ENCODE measurements at places on chromosomes 12 and 14. TPM values are rescaled to one million over a fixed set of nuclear protein-coding genes. Genes with fewer than 3 reads are reported as not detected.

- no peak for DNase-seq
Observed at GRCh38 chr14:38389681-38390080, 133.8 kb upstream of the CLEC14A start.

GRCh38 chr12:93379981-93380361, 2.2 kb downstream of the NUDT4 start:
- DNase-seq: no peak

DNA sequence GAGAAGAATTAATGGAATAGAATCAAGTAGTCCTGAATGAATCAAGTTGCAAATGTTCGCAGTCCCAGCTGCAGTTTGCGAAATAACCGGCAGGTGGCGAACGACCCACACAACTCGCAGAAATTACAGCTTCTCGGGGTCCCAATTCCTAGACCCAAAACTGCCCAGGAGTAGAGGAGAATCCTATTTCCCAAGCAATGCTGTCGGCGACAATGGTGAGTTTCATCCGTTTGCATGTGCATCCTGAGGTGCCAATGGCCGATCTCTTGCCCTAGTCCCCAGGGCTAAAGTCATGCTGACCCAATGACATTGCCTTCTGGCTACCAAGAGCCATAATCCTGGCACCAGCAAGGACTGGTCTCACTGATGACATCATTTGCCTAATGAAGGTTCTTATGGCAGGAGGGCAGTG, 8.5 kb upstream of the ASCL1 start:
- no peak for DNase-seq

DNA sequence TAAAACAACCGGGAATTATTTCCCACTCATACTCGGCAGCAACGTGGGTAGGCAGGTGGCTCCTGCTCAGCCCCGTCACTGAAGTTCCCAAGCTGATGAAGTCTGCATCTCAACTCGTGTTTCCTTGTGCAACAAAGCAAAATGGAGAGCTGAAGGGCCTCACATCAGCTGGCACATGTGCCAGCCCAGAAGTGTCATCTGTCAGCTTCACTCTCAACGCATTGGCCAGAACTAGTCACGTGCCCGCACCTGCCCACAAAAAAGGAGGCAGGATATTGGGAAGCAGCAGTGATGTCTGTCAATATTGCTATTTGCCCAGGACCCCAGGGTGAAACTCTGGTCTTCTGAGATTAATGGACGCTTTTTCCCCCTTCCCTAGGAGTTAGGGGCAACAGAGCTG, 344.0 kb downstream of the BCL11B start:
- DNase-seq: no peak

- peak; percentile 60 for DNase-seq
Observed at GRCh38 chr14:89417465-89418225, 612 bp upstream of the FOXN3 start.

The INHBC gene
- total RNA-seq: not detected

The RNF212B gene
- total RNA-seq: not detected

The KRT6B gene
- not detected for total RNA-seq

The KRT85 gene
- not detected for total RNA-seq

DNA sequence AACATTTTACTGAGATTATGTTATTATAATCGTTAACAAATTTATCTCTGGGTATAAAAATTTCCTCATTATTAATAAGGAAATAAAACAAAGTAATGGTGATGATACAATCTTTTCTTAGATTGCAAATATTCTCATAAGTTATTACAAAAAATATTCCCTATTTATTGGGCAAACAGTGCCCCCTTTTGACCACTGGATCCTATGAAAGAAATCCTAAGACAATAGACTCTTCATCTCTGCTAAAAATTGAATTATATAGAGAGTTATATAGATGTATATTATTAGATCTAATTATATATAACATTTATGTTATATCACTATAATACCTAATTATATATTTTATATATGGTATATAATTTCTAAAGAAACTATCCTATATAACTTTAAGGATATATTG, 94.2 kb upstream of the FGD4 start:
- DNase-seq: no peak

- DNase-seq: no peak
Observed at GRCh38 chr14:84482256-84483071, 1047.5 kb upstream of the FLRT2 start.

The PLEKHG7 gene
- total RNA-seq: 1.5 TPM

DNA sequence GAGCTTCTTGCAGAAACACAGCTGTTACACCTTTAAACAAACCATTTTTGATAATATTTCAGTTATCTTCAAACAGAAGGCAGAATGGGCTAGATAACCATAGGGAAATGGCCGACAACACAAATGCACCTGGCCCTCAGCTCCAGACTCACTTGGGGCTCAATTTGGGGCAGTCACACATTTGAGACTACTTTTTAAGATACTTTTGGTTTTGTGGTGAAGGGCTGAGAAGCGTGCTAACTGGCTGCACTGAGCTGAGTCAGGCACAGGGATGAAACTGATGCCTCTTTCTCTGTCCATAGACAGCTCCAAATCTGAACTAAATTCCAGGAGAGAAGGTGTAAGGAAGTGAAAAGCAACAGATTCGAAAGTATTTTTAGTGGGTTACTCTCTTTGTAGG, 18.5 kb upstream of the GRIP1 start:
- no peak for DNase-seq

GRCh38 chr12:43444940-43445564, 107.0 kb downstream of the ADAMTS20 start:
- no peak for DNase-seq

The CLEC9A gene
- not detected for total RNA-seq

- no peak for DNase-seq
Observed at GRCh38 chr14:50040401-50040775, 76.0 kb downstream of the VCPKMT start.

DNA sequence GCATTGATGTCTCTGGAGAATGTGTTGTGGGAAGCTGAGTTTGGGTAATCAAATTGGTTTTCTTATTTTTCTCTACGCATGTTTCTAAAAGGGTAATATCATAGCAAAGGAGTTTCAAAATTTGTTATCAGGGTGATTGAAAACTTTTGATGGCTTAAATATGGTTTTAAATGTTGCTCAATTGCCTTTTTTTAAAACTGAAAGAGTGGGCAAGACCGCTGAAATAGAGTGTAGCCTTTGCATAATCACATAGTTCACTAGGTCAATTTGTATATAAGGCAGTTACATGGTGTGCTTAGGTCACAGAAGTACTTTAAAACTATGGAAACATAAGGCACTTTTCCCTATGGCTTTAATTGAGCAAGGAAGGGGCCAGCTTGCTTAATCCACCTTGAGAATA, 167.4 kb downstream of the SNAPC1 start:
- DNase-seq: no peak

DNA sequence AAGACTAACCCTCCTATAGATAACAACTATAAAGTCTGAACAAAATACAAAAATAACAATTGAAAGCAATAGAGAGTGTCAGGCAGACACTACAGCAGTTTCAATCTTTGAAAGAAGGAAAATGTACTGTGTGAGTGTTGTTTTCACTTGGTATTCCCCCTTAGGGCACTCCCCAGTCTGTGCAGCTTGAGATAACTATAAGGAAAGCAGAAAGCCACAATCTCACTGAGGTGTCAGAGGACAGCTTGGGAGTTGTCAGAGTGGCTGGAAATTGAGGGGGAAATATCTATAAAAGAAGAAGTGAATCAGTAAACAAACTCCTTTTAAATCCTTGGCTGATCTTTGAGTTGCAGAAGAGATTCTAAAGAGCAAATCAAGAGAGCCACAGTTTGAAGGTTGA, 364.8 kb downstream of the NELL2 start:
- DNase-seq: no peak

DNA sequence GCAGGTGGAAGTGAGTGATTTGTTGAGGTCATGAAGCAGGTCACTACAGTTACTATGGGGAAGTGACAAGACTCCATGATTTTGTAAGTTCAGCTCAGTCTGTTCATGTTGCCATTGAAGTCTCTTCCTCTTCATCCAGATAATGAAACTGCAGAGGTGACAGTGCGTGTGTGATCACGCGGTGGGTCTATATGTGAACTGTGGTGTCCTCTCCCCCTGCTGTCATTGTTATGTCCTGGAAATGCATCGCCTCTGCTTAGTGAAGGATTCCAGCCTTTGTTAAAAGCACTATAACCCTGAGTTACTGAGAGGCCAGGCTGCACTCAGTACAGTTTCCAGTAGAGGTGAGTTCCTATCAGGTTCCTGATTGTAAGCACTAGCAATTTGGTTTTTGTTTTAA, 216.2 kb upstream of the RMST start:
- no peak for DNase-seq

The ALG10 gene
- total RNA-seq: 26.0 TPM

- no peak for DNase-seq
Observed at GRCh38 chr14:25220514-25220913, 170.6 kb upstream of the STXBP6 start.

DNA sequence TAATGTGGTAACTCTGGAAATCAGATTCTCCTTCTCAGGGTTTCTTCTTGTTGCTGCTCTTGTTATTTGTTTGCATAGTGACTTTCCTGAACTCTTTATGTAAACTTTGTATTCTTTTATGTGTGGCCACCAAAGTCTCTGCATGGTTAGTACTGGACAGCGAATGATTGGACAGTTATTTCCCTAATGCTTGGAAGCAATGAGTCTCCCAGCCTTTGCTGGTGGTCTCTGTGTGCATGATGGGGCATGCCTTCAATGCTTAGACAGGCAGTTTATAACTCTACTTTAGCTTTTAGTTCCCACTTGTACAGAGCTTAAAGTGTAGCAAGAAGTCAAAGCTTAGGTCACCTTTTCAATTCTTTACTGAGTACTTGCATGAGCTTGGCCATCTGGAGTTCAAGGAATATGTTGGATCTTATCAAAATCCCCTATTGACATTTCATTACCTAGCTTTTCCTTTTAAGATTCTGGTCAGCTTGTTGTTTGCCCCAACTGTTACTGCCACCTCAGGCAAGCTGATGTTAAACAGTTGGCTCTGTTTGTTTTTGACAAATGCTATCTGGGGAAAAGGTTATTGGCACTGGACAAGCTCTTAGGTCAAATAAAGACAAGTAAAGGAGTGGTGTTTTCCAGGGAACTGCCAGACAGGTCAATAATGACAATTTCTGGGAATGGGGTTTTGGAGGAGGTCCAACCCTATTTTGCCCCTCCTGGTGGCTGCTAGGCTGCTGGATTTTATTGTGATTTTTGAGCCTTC, 12.3 kb downstream of the CCDC91 start:
- no peak for DNase-seq

The NDRG2 gene
- 111 TPM for total RNA-seq

DNA sequence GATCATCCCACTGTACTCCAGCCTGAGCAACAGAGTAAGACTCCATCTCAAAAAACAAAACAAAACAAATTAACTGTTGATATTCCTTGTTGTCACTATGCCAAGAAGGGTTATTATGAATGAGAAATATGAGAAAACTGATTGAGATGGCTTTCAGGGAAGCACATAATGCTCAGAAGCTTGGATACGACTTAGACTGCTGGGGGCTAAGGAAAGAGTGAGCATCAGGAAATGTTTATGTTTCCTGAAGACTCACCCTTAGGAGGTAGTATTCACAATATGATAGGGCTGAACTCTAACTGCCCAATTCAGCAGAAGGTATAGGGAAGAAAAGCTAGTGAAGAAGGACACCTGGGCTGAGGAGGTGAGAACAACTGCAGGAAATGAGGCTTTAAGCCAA, 6.3 kb downstream of the STYK1 start:
- no peak for DNase-seq

The RTL1 gene
- 0.21 TPM for total RNA-seq
